ENCODE measurements at places on chromosomes 11 and 22. TPM values are rescaled to one million over a fixed set of nuclear protein-coding genes. Genes with fewer than 3 reads are reported as not detected.
A peak's percentile ranks its signal among the peaks of the same experiment; 100 is the strongest.

The PANX3 gene
- not detected for polyA plus RNA-seq

The RABL2B gene
- 16.8 TPM for polyA plus RNA-seq

The TMPRSS5 gene
- 1.7 TPM for polyA plus RNA-seq

The FAM180B gene
- 3.7 TPM for polyA plus RNA-seq

The ZP1 gene
- not detected for polyA plus RNA-seq

The MS4A6E gene
- polyA plus RNA-seq, result not detected

The SPTBN2 gene
- polyA plus RNA-seq, result 18.8 TPM

The PTGDR2 gene
- 0.71 TPM for polyA plus RNA-seq

DNA sequence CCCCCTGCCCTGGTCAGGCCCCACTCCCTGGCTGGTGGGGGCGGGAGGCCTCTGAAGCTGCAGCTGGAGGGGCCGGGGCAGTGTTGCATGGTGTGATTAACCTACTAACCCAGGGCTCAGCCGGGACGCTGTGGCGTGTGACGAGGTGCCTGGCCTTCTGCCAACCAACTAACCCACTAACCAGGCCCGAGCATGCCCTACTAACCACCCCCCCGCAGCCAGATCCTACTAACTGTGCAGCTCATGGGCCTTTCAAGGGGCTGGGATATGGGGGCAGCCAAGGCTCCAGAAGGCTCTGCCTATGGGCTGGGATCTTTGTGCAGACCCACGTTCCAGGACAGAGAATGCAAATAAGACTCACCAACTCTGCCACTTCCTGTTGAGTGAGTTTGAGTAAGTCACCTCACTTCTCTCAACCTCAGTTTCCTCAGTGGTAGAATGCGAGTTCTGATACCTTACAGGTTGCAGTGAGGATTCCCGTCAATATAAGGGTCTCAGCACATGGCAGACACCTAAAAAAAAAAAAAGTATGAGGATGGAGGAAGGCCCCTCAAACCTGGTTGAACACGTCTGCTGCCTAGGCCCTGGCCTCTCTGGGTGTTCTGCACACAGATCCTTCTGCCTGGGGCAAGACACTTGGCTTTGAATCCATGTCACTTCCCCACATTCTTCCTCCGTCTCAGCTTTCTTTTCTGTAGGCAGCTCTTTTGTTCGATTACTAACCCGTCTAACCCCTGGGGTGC, 14.1 kb downstream of the MIAT start:
- DNase-seq, result no peak

GRCh38 chr11:96256215-96257011, 86.6 kb downstream of the MAML2 start:
- DNase-seq, result no peak

DNA sequence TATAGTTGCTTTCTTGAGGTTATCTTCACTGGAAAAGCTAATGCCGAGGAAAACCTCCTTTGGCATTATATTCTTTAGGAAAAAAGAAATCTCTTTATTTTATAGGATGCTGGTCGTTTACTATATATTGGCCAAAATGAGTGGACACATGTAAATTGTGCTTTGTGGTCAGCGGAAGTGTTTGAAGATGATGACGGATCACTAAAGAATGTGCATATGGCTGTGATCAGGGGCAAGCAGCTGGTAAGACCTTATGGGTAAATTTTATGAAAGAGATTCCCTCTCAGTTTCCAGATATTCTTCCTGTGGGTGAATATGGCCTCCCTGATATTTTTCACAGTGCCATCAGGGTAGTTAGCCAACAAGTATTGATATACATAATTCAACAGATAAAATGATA, 29.4 kb upstream of the TTC36 start:
- no peak for DNase-seq

DNA sequence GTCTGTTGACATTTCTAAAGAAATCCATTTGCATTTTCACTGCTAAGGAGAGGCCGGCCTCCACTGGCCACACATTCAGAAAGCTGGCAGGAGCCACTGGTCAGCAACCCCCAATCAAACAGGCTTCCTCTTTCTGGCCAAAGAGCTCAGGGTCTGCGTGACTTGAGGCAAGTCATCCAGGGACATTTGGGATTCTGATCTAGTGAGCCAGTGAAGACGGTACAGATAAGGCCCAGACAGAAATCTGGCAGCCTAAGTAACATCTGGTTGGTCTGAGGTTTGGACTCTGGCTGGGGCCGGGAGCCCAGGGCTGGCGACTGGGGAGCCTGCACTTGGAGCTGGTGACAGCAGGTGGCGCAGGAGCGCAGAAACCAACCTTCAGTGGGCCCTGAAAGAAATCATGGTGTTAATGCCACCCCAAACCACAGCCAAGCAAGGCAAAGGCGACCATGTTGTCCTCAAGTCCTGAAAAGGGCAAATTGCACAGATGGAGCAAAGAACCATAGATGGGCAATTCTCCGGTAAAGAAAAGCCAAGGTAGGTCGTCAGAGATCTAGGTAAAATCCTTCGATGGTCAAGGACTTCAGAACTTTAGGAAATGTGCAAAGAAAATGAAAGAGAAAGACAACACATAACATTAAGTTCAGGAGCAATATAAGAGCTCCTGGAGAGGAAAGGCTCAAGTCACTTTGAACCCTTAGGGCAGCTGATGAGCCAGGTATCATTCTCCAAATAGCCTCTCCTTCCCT, 99.4 kb upstream of the BLID start:
- DNase-seq, result peak; percentile 79

GRCh38 chr11:72173291-72173690, 18.6 kb upstream of the FOLR1 start:
- DNase-seq, result no peak

- DNase-seq, result no peak
Observed at GRCh38 chr22:30286813-30287647, 2.3 kb downstream of the CASTOR1 start.

DNA sequence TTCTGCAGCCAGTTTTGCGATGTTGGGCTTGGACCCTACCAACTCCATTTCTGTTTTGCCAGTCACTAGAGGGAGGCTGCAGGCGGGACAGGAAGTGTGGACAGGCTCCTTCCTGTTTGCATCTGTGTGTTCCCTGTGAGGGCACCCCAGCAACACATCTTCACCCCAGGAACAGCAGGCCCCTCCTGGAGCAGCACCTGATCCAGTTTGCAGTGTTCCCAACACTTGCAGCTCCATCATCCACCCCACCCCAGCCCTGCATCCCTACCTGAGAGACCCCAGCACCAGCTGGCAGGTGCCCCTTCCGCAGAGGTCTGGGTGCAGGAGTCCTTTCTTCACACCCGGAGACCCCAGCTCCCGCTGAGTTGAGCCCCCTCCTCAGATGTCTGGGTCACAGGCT, 7.4 kb upstream of the VSIG10L2 start:
- no peak for DNase-seq

DNA sequence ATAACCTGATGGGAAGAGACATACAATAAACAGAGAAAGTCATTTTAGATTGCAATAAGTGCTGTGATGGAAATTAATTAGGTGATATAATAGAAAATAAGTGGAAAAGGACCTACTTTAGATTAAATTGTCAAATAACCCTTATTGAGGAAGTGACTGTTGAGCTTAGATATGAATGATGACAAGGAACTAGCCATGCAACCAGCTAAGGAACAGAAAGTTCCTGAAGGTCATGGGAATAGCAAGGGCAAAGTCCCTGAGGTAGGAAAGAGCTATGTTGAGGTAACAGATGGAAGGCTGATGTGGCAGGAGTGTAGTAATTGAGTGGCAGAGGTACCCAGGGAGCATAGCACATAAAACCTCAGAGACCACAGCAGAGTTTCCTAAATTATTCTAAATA, 135.2 kb downstream of the WNT11 start:
- DNase-seq, result no peak

- no peak for DNase-seq
Observed at GRCh38 chr11:93840180-93840579, 10.2 kb downstream of the VSTM5 start.

- no peak for DNase-seq
Observed at GRCh38 chr11:130181295-130182272, 22.0 kb downstream of the ST14 start.

GRCh38 chr11:35276396-35277145, 137.6 kb downstream of the CD44 start:
- no peak for DNase-seq

DNA sequence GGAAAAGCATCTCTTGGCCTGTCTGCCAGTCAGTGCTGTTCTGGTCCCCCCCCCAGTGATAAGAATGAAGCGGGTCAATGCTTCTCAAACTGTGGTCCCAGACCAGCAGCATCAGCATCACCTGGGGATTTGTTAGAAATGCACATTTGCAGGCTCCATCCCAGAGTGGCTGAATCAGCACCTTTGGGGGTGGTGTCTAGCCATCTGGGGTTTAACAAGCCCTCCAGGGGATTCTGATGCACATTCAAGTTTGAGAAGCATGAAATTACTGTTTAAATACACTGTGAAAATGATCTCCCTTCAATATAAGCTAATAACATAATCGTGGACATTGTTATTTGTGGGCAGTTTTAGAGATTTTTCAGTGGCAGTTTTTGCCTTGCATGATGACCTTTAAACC, 133.5 kb downstream of the MYO18B start:
- DNase-seq, result no peak

DNA sequence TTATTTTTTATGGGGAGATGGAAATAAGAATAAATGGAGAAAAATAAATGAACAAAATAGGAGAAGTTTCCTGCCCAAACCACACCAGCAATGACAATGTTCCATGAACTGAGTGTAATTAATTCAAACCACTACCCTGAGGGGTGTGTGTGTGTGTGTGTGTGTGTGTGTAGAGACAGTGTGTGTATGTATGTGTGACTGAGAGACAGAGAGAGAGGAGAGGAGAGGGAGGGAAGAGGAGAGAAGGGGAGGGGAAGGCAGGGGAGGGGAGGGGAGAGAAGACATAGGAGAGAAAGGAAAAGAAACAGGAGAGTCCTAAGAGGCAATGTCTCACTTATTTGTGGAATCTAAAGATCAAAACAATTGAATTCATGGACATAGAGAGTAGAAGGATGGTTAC, 65.0 kb upstream of the POU2AF1 start:
- DNase-seq, result no peak

GRCh38 chr11:108758458-108758857, 93.6 kb downstream of the DDX10 start:
- DNase-seq, result no peak

DNA sequence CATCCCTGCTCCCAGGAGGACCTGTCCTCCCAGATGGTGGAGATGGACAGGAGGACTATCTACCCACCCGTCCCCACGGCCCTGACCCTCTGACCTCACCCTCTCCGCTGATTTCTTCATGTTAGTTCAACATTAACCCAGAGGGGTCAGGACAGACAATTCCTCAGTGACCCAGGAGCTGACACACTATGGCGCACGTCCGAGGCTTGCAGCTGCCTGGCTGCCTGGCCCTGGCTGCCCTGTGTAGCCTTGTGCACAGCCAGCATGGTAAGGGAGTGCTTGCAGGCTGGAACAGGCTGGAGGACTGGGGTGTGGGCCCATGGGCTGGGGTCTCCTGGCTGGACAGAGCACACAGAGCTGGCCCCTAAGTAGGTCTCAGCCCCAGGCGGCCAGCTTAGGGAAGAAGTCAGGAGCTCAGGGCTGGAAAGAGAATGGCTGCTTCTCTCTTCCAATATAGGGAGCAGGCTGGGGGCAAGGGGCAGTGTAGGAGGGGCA, at the start of gene F2:
F2 (plus strand) TSS at position 166 of the 495 bp plus-strand sequence; CDS start at position 189, 23 bp downstream.
- no peak for DNase-seq

GRCh38 chr11:45470151-45470793, 184.1 kb upstream of the SYT13 start:
- DNase-seq, result no peak

Data from muscle of arm (tissue), 14 donors.